ENCODE measurements at places on chromosomes 11 and 22.

GRCh38 chr11:44702889-44703288 lies 23.9 kb upstream of the TSPAN18 start:
- DNase-seq = no peak

GRCh38 chr22:24326266-24326665 lies 55.6 kb downstream of the SPECC1L start:
- no peak for DNase-seq

DNA sequence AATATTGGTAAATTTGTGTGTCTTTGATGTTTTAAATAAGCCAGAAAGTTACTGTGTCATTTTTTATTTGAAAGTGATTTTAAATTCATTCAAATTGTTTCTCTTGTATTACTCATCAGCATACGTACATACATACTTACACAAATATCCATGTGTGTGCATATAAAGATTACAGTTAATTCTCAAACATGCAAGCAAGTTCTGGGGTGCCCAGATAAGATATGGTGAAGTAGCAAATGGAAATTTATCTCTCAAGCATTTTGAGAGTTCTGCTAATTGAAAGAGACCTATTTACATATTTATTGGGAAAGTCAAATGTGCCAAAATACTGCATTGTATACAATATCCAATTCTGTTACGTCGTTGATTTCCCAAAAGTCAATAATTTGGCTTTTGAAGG lies 1024.0 kb upstream of the CNTN5 start:
- no peak for DNase-seq

DNA sequence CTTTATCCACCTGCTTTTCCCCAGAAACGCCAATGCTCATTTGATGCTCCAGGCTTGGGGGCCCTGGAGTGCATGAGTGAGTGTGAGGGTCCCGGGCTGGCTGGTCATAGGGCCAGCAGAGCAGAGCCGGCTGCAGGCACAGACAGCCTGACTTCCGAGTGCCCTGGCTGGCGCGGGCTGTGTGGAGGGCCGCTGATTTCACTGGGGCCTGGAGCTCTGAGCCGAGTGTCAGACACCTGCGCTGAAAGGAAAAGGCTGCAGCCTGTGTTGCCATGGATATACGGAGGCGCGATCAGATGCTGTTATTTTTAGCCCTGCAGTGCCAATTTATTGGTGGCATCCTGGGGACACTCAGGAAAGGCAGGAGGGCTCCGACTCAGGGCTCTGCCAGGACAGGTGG lies 87.6 kb downstream of the ST3GAL4 start:
- no peak for DNase-seq

DNA sequence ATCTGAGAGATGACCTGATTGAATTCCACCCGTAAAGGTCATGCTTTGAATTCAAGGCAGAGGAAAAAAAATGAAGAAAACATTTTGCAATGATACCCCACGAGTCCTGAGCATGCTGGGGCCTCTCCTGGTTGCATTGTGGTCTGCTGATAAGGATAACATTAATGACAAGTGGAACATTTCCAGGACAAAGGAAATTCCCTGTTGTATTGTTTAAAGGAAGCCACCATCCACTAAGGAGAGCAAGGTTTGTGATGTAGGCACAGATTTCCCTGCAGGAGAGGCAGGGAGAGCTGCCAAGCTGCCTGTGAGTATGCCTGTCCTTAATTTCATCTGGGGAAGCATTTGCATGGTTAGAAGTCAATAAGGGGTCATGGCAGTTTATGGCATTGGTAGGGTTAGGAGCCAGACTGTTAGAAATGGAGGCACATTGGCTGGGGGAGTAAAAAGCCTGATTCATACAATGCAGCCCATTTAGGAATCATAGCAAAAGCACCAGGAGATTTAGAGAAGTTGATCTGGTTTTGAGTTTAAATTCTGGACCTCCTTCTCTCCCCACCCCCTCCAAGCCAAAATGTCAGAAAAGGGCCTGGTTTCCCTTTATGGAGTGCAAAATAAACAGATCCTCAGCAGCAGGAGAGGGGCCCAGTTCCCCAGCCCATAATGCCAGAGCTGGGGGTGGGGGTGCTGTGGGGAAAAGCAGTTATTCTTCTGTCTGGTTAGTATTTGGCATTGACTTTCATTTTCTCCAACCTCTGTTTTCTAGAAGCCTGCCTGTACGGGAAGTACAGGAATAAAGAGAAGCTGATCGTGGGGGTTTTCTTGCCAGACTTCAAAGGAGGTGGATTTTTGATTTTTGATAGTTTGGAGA lies 22.1 kb downstream of the FLI1 start:
- no peak for DNase-seq

- no peak for DNase-seq
Observed at GRCh38 chr11:132604431-132604830, 927.9 kb downstream of the OPCML start.

DNA sequence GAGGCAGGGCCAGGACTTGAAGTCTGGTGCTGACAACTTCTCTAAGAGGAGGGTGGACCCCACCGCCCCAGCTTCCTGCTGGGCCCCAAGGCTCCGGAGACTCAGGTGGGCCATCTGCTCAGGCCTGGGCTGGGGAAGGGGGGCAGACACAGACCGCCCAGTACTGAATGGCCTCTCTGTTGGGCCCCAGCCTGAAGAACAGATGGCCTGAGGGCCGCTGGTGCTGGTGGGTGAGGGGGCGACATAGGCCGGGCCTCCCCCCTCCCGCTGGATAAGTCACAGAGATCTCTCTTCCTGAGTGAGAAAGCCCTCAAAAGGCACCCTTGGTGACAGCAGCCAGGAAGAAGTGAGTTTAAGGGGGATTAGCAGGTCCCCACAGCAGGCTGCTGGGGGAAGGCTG lies 12.5 kb upstream of the TP53I11 start:
- DNase-seq = no peak

GRCh38 chr11:111409915-111410314 lies 30.8 kb upstream of the POU2AF1 start:
- no peak for DNase-seq

DNA sequence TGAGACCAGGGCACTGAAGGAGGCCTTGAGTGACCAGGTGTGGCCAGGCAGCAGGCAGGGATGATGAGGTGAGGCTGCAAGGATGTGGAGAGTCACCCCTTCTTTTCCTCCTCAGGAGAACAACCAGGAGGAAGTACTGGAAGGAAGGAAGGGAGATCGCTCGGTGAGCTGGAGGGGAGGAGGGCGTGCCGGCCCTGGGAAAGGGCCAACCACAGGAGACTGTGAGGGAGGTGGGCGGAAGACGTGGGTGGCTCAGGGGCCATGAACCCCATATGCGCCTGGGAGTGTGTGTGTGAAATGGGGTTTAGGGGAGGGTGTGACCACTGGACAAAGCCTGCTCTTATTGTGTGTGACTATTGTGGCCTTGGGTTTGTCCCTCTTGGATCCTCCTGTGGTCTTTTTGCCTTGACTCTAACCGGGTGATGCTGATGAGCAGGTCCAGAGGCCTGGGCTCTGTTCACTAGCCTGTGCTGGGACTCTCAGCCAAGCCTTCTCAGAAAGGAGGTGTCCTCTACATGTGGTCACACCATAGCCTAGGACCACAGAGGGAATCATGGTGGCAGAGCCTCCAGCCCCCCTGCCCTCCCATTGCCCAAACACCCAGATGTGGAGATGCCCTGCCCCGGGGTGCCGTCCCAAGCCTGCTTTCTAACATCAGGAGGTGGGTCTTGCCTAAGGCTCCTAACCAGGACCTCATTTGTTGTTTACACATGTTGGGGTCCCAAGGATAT lies 41.3 kb upstream of the TUB start:
- no peak for DNase-seq

DNA sequence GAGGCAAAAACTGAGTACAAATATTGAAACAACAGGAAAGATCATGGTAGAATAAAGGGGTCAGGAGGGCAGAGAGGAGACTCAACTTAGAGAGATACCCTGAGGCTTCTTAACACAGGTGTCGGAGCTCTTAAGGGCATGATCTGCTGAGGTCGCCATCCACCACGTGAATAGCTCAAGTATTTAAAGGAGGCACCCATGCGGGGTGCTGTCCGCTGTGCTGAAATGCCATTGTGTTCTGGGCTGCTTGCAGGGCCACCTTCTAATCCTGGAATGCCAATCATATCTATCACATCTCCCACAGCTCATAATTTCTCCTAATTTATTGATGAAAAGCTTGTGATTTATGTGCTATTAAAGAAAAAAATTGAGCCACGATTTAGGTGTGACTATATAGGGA lies 90.2 kb downstream of the SEZ6L start:
- no peak for DNase-seq

- DNase-seq = no peak
Observed at GRCh38 chr11:1882265-1883238, 9.1 kb downstream of the PRR33 start.

DNA sequence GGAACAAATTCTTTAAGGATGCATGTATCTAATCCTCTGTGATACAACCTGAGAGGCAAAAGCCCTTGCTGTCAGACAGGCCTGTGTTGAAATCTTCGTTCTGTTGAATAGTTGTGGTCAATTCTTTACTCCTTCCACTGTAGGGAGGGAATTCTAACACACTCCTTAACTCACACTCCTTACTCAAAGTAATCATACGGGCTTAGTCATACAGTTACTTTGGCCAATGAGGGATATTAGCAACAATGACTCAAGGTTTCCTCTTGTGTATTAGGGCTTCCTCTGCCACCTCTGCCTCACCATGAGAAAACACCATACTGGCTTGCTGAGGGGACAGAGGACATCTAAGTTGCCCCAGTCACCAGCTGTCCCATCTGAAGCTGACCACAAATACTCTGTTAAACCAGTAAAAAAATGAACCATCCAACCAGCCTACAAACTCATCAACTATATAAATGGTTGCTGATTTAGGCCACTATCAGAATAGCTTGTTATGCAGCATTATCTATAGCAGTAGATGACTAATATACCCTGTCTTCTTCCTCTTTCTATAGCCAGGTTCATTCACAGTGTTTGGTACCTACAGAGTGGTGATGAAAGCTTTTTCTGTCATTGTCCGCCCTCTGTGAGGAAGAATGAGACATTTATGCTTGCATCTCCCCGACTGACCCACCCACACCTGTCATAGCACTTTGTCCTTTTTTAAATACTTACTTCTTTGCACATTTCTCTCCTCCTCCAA lies 322.8 kb upstream of the SYN3 start:
- DNase-seq = no peak

DNA sequence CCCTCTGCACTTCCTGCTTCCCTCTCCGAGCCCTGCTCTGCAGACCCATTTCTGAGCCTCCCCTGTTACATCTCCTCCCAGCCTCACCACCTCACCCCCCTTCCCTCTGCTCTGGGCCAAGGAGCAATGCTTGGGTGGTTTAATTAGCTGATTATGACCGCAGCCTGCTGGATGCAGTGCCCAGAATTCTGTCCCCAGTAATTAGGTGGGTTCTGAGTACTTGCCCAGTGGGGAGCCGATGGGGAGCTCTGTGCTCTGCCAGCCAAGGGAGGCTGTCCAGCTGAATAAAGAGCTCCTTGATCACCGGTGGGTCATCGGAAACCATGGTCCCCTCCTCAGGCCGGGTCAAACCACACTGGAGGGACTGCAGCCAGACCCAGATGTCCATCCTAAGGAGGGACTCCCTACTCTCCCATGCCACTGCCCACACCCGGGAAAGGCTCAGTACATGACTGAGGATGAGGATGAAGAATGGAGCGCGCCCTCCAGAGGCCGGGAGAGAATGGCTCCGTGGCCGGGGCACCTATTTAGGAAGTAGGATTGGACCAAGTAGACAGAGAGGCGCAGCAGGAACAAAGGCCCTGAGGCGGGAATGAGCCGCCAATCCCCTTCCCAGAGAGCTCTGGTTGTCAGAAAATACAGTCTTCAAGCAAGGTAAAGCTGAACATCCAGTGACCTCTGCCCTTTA lies 9.1 kb downstream of the ARRB1 start:
- DNase-seq = no peak

- DNase-seq = no peak
Observed at GRCh38 chr11:70810133-70810532, 411.8 kb downstream of the CTTN start.

DNA sequence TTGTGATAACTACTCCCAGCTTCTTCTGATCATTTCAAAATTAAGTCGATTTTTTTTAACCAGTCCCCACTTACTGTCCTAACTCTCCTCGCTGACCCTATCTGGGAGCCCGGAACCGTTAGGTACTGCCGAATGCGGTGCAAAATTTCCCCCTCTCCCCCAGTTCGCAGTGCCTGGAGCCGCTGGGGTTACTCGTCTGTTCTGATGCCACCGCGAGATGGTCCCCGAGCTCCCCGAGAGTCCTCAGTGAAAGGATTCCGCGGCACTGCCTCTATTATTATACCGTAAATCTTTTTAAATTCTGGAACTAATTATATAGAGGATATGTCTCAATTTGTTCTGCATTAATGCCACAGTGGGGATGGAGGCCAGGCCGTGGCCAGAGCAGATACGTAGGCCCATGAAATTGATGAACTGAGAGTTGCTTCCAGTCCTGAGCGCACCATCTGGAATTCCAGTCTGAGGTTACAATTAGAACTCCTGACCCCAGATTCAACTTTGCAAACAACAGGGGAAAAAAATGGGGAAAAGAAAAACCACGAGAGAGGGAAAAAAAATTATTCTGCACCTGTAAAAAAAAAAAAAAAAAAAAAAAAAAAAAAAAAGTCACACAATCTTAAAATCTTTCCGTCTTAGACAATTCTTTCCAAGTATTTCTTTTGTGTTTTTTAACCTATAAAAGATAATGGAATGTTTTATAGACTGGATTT lies 4.3 kb upstream of the WT1 start:
- DNase-seq = no peak

DNA sequence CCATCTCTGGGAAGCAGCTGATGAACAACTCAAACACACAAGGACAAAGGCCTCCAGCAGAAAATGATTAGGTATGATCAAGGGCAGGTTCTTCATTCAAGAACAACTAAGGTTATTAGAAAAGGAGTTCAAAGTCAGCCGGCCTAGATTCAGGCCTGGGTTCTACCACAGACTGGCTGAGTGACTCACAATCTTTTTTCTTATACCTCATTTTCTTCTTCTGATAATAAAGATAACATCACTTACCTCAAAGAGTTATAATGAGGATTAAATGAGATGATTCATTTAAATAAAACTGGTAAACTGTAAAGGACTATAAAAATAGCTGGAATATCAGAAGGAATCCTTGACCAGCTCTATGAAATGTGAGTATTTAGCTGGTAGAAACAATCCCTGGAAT lies 49.3 kb upstream of the PPP2R1B start:
- DNase-seq = no peak

DNA sequence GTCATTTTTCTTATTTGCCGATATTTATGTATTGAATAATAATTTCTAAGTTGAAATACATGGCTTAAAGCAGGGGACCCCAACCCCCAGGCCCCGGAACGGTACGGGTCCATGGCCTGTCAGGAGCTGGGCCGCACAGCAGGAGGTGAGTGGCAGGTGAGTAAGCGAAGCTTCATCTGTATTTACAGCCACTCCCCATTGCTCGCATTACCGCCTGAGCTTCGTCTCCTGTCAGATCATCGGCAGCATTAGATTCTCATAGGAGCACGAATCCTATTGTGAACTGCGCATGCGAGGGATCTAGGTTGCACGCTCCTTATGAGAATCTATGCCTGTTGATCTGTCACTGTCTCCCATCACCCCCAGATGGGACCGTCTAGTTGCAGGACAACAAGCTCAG lies 4.5 kb downstream of the ZMAT5 start:
- DNase-seq = no peak

GRCh38 chr11:128892866-128893565 lies 1.9 kb downstream of the KCNJ5 start:
- DNase-seq = no peak

GRCh38 chr11:66637557-66638176 lies 836 bp upstream of the RBM4 start:
- no peak for DNase-seq
